ENCODE measurements at places on chromosomes 7 and 10. TPM values are rescaled to one million over a fixed set of nuclear protein-coding genes. Genes with fewer than 3 reads are reported as not detected.

GRCh38 chr10:85946713-85947326 lies 419.8 kb downstream of the GRID1 start:
- no peak overlapping the region for H3K27ac ChIP-seq
- no peaks in the 10 kb centered on the region for H3K27me3 ChIP-seq
- H3K4me3 ChIP-seq = no peak overlapping the region

Gene SEMA4G
- 4.2 TPM for total RNA-seq

Gene SEC31B
- 8.7 TPM for total RNA-seq

DNA sequence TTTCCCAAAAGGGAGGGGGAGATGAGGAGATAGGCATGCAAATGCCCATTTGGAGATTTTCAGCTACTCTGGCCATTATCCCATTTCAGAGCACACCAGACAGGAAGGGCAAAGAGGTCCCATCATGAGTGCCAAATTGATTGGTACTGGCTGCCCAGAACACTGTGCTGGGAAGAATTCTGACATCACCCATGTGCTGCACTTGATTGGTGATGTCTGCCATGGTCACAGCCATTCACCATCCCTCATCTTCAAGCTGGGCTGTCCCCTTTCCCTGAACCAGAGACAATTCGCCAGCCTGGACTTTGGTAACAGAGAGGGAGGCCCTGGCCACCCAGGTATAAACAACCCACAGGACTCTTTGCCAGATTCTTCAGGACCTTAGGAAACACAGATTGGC lies 23.2 kb upstream of the RADIL start:
- DNase-seq = no peak
- H3K4me3 ChIP-seq = no peak overlapping the region
- H3K4me1 ChIP-seq = no peaks in the 10 kb centered on the region
- no peaks in the 10 kb centered on the region for H3K27me3 ChIP-seq
- no peak overlapping the region for H3K27ac ChIP-seq
- H3K36me3 ChIP-seq = no peaks in the 10 kb centered on the region
